ENCODE measurements at places on chromosomes 6 and 20. TPM values are rescaled to one million over a fixed set of nuclear protein-coding genes. Genes with fewer than 3 reads are reported as not detected.

Gene MYL9
- 7.6 TPM for total RNA-seq

Gene CDSN
- under 0.01 TPM for total RNA-seq

Gene GINM1
- total RNA-seq, result 40.8 TPM

Gene PRDM13
- not detected for total RNA-seq

Gene PBOV1
- not detected for total RNA-seq

Gene PRRT1
- total RNA-seq, result not detected

Gene HUS1B
- 0.98 TPM for total RNA-seq

All from vein endothelial cell (primary cell).